Mesenteric fat pad (tissue), 1 donor: ENCODE measurements at places on chromosomes 1 and 21. TPM values are rescaled to one million over a fixed set of nuclear protein-coding genes. Genes with fewer than 3 reads are reported as not detected.

The NUP210L gene
- not detected for total RNA-seq

The KLHDC9 gene
- total RNA-seq = not detected

The MYOM3 gene
- 0.42 TPM for total RNA-seq

The OR6K3 gene
- total RNA-seq = not detected
